ENCODE measurements at places on chromosomes 11 and 22.

DNA sequence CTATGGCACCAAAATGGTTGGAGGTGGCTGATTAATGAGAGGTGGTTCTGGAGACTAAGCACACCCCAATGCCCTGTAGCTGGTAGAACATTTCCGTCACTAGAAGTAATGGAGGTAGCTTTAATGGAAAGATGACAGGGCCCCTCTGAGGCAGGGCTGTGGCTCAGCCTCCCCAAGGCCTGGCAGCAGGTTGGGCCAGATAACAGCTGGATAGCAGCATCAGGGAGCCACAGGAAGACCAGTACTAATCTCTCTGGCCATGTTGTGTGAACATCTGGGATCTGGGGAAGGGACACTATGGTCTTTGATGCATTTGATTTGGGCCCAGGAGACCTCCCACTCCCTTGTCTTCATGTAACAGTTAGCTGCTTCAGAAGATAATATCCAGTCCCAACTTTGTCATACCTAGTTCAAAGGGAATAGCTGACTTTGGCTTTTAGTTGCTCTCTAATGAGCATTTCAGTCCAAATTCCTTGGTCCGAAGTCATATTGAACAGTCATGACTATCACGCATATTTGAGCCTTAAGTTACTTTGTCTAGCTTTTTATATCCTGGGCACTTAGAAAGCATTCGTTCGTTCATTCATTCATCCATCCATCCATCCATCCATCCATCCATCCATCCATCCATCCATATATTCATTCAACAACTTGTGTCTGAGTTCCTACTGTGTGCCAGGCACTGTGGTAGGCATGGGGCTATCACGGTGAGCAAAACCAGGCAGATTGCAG is 53.0 kb upstream of the LMO2 start:
- no peak for DNase-seq

- no peak for DNase-seq
Measured at GRCh38 chr22:29260031-29260560, 7.7 kb downstream of the RHBDD3 start.

DNA sequence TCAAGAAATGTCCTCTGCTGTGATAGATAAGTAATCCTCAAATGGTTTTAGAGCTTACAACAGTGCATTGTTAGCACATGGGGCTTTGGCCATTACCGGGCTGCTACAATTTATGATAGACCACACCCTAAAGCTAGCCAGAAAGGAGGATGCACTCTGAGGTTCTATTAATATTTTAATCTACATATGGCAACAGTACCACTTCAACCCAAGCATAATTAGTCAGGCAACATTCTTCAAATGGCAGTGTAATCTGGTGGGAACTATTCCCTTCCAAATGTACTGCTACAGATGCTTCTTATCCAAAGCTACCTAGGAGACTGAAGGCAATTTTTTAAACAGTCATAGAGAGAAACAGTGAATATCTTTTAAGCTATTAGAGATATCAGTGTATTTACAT is 697.6 kb downstream of the KCNA4 start:
- no peak for DNase-seq

DNA sequence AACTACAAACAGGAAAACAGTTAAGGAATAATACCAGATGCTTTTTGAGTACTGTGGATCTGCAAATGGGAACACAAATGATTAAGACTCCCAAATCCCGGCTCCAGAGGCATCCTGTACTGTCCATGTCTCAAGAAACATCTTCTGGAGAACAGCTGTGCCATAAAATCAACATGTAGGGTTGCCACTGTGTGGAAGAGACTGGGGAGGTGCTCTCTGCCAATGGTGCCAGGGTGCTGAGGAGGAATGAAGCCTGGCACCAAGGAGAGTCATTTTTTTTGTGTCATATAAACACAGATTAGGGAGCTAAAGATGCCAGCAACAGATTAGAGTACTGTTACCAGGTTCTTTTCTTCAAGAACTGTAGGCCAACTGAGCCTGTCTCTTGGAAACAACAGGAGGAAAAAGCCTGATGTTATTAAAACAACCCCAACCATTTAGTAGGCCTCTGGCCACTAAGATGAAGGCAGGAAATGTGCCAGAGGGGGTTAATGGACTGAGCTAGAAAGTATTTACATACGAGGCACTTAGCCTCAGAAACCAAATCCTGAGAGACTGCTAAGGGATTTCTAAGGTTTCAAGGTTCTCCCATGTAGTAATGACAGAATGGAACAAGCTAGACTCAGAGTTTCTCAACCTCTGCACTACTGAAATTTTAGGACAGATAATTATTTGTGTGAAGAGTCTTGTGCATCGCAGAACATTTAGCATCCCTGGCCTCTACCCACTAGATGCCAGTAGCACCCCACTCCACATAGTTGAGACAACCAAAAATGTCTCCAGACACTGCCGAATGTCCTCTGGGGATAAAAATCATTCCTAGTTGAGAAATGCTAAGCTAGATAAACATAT is 54.6 kb upstream of the CHRM4 start:
- DNase-seq, result no peak
